ENCODE measurements at places on chromosomes 1 and 21.

DNA sequence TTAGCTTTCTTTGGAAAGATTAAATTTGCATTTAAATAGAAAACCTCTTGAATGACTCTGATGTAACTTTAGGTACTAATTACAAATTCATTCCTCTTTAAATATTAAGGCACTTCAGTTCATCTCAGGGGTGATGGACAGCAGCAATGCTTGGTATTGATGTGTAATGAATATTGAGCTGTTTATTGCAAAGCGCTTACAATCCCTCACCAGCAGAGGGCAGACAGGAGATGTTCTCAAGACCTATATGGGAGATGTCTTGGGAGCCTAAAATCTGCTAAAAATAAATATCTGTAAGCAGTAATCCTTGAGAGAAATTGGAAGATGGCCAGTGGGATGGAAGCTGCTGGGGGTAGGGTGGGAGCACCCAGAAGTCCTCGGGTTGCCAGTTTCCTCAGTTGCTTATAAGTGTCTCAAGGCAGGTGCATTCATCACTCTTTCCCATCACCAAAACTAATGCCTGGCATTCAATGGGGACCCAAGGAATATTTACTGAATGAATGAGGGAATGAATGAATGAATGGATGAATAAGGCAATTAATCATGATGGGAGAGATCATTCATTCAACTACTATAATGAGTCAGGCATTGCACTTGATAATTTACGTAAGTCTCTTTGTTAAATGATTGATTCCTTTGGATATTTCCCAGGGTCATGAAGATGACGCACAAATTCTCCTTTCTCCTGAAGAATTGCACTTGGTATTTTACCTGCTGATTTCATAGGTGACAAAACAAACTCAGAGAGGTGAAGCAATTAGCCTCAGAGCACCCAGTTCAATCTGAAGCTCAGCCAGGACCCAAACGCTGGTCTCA, 2.3 kb downstream of the KLHDC8A start:
- DNase-seq: no peak

- no peak for DNase-seq
These were observed 17.4 kb upstream of the GJA9 start for GRCh38 chr1:38898653-38899230.

GRCh38 chr1:43447891-43448708, 5.6 kb downstream of the HYI start:
- DNase-seq: no peak

DNA sequence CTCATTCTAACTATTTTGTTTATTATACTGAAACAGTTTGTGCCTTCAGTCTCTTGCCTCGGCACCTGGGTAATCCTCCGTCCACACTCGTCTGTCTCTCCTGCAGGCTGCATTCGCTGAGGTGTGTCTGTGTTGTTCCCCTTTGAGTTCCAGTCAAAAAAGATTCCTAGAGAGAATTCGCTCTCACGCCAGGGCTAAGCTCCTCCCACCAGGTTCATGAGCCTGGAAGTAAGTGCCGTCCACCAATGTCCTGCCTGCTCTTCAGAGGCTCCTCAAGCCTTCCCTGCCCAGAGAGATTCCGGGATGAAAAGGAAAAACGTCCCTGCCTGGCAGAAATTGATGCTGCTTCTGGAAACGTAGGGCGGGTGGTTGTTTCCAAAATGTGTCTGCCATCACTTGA, 12.9 kb downstream of the KIAA2013 start:
- no peak for DNase-seq

- no peak for DNase-seq
These were observed 7.1 kb downstream of the TMEM51 start for GRCh38 chr1:15160626-15161025.

Data from T1000 (cell line).